ENCODE measurements at places on chromosomes 6 and 20.

DNA sequence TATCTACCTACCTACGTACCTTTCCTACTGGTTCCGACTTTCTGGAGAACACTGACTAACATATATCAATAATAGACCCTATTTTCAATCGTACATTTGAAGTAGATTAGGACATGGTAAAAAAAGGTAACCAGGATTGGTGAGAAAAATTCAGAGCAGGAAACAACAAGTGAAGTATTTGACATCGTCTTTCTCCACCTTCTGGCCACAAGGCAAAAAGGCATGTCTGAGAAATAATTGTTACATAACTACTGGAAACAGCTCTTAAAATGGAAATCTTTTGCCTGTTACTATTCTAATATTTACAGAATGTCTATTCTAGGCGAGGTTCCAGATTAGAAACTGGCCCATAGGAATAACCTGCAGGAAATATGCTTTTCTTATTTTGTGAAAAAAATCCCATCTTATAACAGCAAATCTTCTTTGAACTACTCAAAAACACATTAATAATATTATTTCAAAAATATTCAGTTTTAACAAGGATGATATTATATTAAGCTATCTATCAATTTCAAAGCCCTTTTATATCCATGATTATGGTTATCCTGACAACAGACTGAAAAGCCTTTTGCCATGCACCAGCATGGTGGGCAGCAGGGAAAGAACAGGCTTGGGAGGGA is 80.8 kb downstream of the RCAN2 start:
- no peak for DNase-seq

- DNase-seq = no peak
Measured at GRCh38 chr6:26252077-26252472, 112.9 kb upstream of the BTN3A2 start.

GRCh38 chr6:156406099-156406498 is 371.1 kb upstream of the ARID1B start:
- DNase-seq = no peak

DNA sequence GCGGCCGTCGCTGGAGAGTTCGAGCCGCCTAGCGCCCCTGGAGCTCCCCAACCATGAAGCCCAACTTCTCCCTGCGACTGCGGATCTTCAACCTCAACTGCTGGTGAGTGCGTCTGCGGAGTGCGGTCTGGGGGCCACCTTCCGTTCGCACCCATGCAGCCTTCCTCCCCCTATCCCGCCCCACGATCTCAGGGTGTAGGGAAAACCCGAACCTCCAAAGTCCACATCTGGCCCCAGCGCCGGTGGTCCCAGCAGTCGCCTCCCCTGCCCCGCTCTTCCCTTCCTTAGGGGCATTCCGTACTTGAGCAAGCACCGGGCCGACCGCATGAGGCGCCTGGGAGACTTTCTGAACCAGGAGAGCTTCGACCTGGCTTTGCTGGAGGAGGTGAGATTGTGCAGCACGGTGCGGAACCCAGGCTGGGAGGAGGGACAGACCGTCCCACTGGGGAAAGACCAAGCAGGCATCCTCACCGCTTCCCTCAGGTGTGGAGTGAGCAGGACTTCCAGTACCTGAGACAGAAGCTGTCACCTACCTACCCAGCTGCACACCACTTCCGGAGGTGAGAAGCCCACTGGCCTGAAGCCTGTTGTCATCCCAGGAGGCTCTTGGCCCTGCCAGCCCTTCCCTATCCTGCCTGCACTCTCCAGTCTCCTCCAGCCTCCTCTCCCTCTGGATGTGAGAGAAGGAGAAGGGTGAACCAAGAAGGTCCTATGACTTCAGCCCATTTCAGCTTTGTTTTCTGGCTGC is 719 bp downstream of the SMPD2 start:
- DNase-seq = peak; percentile 49

GRCh38 chr20:37567671-37568588 is 40.3 kb upstream of the BLCAP start:
- no peak for DNase-seq

GRCh38 chr20:4130404-4131189 is 115.2 kb upstream of the RNF24 start:
- no peak for DNase-seq

- DNase-seq = no peak
Measured at GRCh38 chr6:125930765-125931418, 25.7 kb upstream of the HINT3 start.

- DNase-seq = no peak
Measured at GRCh38 chr6:110034667-110035036, 56.5 kb downstream of the GPR6 start.

GRCh38 chr6:3754776-3755175 is 3.3 kb upstream of the PXDC1 start:
- no peak for DNase-seq

DNA sequence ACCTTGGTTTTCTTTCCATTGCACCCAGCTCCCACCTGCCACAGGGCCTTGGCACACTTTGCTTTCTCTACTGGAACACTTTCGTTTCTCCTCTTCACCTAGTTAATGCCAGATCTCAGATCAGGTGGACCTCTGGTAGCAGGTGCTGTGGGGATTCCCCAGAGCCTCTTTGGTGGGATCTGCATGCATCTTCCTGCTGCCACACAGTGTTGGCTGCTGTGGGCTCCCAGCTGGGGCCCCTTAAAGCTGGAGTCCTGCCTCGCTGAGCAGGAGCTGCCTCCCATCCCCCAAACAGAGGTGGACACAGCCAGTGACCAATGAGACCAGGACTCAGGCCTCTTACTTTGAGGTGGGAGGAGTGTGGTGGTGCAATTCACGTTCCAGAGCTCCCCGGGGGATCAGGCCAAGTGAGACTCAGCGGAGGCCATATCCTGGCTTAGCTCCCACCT is 28.4 kb downstream of the CEBPB start:
- DNase-seq = no peak

- no peak for DNase-seq
Measured at GRCh38 chr6:3844097-3844463, 5.1 kb upstream of the FAM50B start.

DNA sequence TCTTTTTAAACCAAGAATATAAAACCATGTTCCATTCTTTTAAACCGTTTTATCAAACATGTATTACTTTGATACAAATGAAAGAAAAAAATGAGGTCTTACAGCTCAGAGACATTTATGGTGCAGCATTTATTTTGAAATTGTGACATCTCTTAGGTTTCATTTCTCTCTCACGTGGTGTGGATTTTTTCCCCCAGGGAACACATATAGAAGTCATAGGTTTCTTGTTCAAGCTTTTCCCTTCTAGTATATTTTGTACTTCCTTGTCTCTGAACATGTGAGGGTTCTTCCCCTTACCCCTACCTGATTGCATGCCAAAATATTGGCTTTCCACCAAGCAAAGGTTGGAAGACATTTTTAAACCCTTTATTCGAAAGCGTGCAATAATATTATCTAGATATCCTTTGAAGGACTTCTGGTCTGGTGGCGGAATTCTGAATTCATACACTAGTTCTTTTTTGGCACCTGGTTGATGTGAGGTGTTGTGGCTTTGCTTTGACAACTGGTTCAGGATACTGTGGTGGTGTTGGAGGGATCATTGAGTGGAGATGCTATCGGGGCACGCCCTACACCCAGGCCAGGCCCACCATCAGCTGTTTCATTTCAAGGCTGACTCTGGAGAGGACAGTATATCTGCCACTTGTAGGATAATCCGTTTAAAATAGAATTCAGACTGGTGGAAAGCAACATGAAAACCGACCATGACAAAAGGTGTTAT is 5.6 kb upstream of the FAM50B start:
- no peak for DNase-seq

DNA sequence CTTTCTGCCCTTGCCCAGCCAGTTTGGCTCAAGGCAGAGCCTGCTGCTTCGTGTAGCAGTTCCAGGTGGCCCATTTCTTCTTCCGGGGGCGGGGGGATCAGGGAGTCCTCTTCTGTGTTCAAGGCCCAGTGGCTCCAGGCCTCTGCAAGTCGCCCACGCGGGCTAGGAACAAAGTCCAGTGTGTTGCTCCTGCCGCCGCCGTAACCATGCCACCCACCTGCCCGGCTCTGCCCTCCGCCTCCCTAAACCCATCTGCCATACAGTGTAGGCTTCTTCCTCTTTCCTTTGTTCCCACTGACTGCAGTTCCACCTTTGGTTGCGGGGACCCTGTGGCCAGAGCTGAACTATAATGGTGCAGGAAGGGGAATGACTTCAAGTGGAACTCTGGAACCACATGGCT is 43.9 kb upstream of the SRF start:
- DNase-seq = no peak

DNA sequence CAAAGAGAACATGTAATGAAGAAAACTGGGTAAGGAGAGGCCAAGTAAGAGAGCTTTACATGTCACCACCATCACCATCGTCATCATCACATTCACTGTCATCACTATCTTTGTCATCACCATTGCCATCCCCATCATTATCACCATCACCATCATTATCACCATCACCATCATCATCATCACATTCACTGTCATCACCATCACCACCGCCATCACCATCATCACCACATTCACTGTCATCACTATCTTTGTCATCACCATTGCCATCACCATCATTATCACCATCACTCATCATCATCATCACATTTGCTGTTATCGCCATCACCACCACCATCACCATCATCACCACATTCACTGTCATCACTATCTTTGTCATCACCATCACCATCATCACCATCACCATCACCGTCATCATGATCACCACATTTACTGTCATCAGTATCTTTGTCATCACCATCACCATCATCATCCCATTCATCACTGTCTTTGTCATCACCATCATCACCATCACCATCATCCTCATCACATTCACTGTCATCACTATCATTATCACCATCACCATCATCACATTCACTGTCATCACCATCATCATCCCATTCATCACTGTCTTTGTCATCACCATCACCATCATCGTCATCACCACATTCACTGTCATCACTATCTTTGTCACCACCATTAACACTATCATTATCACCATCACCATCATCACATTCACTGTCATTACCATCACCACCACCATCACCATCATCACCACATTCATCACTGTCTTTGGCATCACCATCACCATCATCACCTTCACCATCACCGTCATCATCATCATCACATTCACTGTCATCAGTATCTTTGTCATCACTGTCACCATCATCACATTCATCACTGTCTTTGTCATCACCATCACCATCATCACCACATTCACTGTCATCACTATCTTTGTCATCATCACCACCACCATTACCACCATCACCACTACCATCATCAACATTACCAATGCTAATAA is 172.3 kb downstream of the ERMARD start:
- DNase-seq = no peak

GRCh38 chr6:15500078-15500740 is 162.6 kb downstream of the DTNBP1 start:
- DNase-seq = no peak

GRCh38 chr6:129280749-129281148 is 397.8 kb downstream of the LAMA2 start:
- DNase-seq = peak; percentile 36

DNA sequence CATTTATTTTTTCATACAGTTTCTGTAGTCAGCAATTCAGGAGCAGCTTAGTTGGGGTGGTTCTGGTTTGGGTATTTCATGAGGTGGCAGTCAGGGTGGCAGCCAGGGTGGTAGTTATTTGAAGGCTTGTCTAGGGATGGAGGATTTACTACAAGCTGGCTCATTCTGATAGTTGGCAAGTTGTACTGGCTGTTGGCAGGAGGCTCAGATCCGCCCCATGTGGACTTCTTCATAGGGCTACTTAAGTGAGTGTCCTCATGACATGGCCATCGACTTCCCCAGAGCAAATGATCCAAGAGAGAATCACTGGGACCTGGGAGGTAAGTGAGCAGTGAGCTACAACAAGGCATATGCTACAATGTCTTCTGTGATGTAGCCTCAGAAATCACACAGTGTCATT is 22.4 kb upstream of the CDKAL1 start:
- DNase-seq = no peak

DNA sequence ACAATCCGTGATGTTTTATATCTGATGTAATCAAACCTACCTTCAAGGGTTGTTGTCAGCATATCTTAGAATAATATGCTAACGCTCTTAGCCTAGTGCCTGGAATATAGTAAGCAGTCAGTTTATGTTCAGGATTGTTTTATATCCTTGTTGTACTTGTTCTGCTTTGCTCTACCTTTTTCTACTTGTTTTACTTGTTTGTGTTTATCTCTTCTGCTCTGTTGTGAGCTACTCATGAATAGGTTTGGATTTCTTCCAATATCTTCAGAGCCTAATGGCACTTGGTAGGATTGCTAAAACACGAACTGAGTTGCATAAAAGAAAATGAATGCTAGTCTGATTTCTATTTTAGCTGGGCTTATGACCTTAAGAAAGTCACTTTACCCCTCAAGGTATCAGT is 40.1 kb downstream of the DNAH8 start:
- no peak for DNase-seq

DNA sequence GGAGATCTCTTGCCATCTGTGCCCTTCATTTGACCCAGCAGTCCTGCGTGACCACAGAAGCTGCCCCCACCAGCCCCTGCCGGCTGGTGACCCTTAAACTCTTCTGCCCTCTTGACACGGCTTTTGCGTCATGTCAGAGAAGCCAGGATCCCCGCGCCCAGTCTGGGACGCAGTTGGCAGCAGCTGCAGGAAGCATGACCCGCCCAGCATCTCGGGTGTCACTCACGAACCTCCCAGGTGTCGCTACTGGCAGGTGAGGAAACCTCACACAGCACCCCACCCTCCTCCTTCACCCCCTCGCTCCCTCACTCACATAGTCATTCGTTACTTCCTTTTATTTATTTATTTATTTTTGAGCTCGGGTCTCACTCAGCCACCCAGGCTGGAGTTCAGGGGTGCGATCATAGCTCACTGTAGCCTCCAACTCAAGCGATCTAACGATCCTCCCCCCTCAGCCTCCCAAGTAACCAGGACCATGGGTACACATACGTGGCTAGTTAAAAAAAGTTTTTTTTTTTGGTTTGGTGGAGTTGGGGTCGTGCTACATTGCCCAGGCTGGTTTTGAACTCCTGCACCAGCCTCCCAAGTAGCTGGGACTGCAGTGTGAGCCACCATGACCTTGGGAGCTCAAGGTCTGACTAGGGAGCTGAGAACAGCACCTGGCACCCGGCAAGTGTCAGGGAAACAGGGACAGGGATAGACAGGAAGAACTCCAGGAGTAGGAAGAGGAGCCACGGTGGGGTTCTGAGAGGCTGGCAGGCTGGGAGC is 14.1 kb upstream of the SPDEF start:
- DNase-seq = no peak

GRCh38 chr20:20371083-20371482 is 3.2 kb downstream of the INSM1 start:
- no peak for DNase-seq

- peak; percentile 93 for DNase-seq
Measured at GRCh38 chr6:27019651-27020552, 227.6 kb upstream of the PRSS16 start.

All from right cardiac atrium (tissue), 5 donors.